ENCODE measurements at places on chromosomes 13 and 19. TPM values are rescaled to one million over a fixed set of nuclear protein-coding genes. Genes with fewer than 3 reads are reported as not detected.

MEIOSIN gene
- total RNA-seq = not detected

ZNF560 gene
- not detected for total RNA-seq

FXYD1 gene
- total RNA-seq = not detected

SPACA4 gene
- total RNA-seq = not detected

STX10 gene
- 60.9 TPM for total RNA-seq

CCDC61 gene
- 20.0 TPM for total RNA-seq

SEMA6B gene
- total RNA-seq = 0.55 TPM

OR7D2 gene
- total RNA-seq = not detected

FCGBP gene
- 7.0 TPM for total RNA-seq

SPART gene
- total RNA-seq = 9.2 TPM

TM9SF2 gene
- total RNA-seq = 96.0 TPM

ZNF350 gene
- total RNA-seq = 10.0 TPM

RAB11B gene
- total RNA-seq = 61.7 TPM

ATP8B3 gene
- 0.97 TPM for total RNA-seq

IGFL1 gene
- total RNA-seq = not detected

TUBB4A gene
- 7.1 TPM for total RNA-seq

DMKN gene
- total RNA-seq = 2.2 TPM

ANKLE1 gene
- total RNA-seq = 16.2 TPM

SPRED3 gene
- total RNA-seq = 0.33 TPM

C1QTNF9B gene
- not detected for total RNA-seq

IRGC gene
- not detected for total RNA-seq
